ENCODE measurements at places on chromosomes 1 and 21.

GRCh38 chr1:98704474-98704873 is 43.0 kb downstream of the SNX7 start:
- no peak for DNase-seq

DNA sequence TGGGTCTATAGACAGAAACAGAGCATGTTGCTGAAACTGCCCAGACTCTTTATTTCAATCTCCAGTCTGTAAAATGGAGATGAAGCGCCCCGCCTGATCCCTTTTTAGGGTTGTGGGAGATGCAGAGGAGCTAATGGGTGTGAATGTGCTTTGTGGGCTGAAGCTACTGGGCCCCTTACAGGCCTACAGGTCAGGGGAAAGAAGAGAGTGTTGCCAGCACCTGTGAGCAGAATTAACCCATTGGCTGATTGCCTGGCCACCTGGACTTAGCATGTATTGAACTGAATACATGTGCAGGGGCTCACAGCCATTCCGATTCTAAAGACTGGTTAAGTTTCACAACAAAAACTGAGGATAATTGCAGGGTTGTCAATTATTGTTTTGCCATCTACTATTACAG is 13.9 kb upstream of the ATF3 start:
- no peak for DNase-seq

- no peak for DNase-seq
These were observed 18.9 kb upstream of the IGSF5 start for GRCh38 chr21:39726133-39726532.

- no peak for DNase-seq
These were observed 12.2 kb downstream of the HDAC1 start for GRCh38 chr1:32303997-32304622.

- DNase-seq: no peak
These were observed 153.3 kb downstream of the NR5A2 start for GRCh38 chr1:200180821-200181220.

- DNase-seq: no peak
These were observed 3.0 kb downstream of the NPHP4 start for GRCh38 chr1:5989286-5989605.

DNA sequence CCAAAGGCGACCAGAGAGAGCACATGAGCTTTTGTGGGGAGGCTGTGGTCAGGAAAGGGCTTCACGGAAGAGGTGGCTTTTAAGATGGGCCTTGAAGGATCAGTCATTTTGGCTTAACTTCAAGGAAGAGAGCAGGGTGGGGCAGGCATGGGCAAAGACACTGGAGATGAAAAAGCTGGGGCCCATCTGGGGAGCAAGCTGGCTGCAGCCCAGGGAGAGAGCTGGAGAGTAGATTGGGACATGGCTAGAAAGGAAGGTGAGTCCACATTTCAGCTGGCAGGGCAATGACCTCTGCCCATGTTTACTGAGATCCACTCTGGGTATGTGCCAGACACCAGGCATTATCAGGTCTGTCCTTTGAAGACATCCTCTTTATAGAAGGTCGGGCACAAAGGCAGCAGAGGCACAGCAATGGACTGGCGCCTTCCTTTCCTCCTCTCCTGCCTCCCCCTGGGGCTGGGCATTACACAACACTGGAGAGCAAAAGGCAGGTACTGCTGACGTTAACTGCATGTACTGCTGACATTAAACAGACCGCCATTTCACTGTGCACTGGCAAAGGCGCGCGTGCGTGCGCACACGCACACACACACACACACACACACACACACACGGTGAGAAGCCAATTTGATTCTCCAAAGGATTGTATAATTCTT is 2.2 kb upstream of the UBXN10 start:
- DNase-seq: no peak

DNA sequence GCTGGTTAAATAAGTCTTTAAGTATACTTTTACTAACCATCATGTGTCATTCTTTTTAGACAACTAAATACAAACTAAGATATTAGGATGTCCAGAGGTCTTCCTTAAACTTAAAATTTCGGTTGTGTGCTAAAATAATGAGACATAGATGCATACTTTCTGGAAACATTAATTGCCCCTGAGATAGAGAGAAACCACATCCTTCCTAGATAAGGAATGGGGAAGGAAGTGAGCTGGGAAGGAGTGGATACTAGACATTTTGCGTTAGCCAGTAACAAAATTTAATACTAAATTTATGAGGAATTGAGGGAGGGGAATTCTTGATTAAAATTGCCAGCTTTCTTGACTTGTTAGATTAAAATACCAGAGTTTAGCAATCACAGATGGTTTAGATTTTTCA is 37.1 kb upstream of the PTGS2 start:
- DNase-seq: no peak

DNA sequence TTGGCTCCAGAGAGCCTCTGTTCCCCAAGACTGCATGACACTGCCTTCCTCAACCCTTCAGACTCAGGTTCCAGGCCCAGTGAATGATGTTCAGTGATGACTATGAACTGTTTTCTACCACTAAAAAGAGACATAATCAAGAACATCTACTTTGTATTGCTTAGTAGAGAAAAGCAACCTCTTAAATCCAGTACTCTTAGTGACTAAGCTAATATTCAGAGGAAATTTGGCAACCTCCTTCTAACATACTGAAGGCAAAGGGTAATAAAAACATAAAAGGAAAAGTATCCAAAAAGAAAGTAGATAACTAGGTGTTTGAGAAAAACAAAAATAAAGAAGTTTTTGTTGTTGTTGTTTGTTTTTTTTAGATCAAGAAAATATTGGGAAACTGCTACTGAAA is 153.3 kb upstream of the RUNX1 start:
- no peak for DNase-seq

- DNase-seq: no peak
These were observed 18.8 kb downstream of the MAP7D1 start for GRCh38 chr1:36174713-36175112.

DNA sequence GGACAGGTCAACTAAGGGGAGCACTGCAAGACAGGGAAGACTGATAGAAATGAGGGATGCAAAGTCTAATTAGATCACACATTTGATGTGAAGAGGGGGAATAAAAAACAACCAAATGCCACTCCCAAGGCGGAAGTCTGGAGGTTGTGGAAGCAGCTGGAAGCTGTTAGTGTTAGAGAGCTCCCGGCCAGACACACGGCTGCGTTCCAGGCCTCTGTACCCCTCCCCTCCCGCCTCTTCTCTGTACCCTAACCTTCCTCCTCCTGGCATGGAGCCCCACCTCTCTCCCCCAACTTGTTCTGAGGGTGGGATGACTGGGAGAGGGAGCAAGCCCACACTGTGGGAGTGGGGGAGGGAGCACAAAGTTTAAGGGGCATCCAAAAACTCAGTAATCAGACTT is 67.0 kb downstream of the PLEKHA6 start:
- no peak for DNase-seq

DNA sequence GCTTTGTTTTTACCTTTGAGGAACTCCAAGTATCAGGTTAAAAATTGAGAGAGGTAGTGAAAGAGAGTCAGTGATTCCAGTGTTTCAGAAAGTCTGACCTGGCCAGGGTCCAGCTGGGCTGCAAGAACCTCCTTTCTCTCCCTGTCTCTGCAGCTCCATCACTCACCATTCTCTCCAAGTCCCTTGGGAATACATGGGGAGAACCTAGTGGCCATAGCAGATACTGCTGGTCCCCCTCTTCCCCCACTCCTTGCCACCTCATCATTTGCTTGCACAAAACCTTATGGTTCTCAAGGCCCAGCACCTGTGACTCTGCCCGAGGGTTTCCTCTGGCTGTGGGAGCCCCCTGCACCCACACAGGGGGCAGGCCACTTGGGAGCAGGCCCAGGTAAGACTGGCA is 279.5 kb downstream of the KIF26B start:
- DNase-seq: no peak

DNA sequence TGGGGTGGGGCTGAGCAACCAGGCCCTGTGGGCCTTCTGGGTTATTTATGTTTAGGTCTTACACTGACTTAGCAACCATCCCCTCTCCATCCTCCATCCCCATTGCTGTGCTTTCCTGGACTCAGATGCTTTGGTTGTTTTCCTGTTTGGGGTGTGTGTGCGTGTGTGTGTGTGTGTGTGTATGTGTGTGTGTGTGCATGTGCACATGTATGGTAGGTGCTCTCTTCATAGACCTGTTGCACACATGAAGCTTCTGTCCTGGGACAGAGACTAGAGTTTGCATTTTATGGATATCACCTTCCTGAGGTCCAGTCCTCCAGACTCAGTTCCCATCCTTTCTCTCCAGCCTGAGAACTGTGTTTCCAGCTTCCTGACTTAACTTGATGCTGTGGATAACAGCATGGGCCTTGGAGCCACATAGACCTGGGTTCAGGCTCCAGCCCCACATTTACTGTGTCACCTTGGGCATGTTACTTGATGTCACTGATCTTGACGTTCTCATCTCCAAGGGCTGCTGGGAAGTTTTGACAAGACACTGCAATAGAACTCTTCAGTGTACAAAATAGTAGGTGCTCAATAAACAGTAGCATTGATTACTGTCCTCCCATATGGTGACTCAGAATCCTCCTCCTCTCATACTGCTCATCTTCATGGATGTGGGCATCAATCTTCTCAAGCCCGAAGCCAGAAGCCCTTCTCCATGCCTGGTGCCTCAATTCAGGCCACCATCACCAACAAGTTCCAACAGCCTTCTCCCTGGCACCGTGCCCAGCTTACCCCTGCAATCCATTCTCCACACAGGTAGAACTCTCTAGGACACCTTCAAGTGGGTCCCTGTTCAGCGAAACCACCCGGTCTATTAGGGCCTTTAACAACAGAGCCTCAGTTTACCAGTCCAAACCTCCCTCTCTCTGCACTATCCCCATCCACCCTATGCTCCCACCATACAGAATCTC is 181.8 kb upstream of the EDN2 start:
- DNase-seq: no peak

DNA sequence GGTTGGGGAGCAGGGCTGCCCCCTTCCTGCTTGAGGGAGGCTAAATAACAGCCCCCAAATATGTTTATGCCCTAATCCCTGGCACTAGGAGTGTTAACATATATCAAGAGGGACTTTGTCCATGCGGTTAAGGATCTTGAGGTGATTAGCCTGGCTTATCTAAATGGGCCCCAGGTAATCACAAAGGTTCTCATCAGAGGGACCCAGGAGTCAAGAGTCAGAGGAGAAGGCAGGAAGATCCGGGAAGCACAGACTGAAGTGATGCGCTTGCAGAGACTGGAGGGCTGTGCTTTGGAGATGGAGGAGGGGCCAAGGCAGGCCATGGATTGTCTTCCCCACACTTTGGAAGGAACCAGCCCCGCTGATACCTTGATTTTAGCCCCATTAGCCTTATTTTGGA is 86.4 kb downstream of the IER5 start:
- DNase-seq: no peak

- DNase-seq: no peak
These were observed 38.3 kb downstream of the CAMSAP2 start for GRCh38 chr1:200776949-200777348.

GRCh38 chr1:202165942-202166843 is 5.8 kb upstream of the PTPN7 start:
- no peak for DNase-seq

GRCh38 chr21:46099476-46099875 is 1.6 kb downstream of the COL6A2 start:
- no peak for DNase-seq

DNA sequence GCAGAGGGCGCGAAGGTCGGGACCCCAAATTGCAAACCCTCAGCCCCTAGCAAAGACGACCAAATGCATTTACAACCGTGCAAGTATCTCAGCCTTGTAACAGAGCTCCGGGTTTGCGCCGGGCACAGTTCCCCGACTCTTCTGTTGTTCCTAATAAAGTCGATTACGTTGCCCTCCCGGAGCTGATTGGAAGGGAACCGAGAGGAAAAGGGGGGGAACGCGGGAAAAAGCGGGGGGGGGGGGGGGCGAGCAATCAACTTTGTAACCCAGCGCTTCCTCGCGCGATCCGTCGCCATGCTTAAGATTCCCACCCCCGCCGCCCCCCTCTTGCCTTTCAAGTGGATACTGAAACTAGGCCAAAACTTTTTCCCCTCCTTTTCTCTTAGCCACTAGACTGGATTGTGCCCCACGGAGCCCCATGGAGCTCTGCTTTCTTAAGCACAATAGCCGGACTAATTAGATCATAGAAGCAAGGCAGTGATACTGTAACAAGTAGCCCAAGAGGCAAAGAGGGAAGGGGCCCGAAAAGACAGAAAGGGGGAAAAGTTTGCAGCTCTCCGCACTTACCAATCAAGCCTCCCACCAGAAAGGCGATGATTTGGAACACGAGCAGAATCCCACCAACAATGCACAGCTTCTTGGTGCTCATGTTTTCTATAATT is 565 bp downstream of the WLS start:
- no peak for DNase-seq

DNA sequence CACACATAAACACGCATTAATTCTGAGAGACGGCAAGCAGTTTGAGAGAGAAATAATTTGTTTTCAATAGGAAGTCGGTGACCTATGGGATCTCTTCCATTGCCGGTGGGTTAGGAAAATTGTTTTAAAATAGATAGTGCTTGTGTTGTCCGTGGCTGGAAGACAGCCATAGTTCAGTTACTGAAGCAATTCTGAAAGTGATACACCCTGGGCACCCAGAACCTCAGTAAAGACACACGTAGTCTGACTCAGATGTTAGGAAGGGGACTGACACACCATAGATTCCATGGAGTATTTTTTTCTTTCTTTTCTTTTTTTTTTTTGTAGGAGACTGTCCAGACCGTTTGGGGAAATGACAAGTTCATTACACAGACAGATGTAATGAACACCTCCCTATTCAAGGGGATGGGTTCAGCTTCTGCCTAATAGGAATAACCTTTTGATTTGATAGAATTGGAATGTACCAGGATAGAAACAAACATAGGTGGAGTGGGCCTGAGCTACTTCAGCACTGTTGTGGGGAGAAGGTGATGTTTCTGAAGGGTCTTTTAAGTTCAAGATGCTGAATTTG is 1.6 kb downstream of the C1orf21 start:
- no peak for DNase-seq

GRCh38 chr1:167509587-167509986 is 8.7 kb downstream of the CD247 start:
- no peak for DNase-seq

DNA sequence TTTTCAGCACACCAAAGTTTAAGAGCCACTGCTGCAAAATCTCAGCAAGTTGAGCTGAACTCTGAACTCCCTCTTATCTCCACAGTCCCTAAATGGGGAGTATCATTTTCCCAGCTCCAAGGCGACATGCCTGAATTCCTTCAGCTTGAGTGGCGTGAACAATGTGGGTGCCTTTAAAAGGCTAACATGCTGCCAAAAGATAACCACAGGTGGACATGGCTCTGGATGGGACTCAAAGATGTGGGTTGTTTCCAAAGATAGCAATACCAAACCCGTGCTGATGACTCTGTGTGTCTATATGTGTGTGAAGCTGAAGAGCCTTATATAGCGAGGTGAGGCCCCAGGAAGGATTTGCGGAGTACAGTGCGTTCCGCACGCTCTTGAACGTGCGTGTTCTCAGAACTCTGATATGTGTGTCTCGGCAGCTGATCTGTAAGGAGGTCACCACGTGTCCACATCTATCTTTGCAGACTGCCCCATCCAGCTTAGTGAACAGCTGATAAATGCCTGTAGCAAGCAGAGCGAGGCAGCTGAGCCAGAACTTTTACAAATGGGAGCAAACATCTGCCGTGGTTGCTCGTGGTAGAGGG is 189.2 kb downstream of the DYRK1A start:
- no peak for DNase-seq

- no peak for DNase-seq
These were observed 278.0 kb downstream of the HLX start for GRCh38 chr1:221157026-221157761.

All from activated naive CD4-positive, alpha-beta T cell (primary cell).